AML-193 (cell line): ENCODE measurements at places on chromosomes 2 and 18.

DNA sequence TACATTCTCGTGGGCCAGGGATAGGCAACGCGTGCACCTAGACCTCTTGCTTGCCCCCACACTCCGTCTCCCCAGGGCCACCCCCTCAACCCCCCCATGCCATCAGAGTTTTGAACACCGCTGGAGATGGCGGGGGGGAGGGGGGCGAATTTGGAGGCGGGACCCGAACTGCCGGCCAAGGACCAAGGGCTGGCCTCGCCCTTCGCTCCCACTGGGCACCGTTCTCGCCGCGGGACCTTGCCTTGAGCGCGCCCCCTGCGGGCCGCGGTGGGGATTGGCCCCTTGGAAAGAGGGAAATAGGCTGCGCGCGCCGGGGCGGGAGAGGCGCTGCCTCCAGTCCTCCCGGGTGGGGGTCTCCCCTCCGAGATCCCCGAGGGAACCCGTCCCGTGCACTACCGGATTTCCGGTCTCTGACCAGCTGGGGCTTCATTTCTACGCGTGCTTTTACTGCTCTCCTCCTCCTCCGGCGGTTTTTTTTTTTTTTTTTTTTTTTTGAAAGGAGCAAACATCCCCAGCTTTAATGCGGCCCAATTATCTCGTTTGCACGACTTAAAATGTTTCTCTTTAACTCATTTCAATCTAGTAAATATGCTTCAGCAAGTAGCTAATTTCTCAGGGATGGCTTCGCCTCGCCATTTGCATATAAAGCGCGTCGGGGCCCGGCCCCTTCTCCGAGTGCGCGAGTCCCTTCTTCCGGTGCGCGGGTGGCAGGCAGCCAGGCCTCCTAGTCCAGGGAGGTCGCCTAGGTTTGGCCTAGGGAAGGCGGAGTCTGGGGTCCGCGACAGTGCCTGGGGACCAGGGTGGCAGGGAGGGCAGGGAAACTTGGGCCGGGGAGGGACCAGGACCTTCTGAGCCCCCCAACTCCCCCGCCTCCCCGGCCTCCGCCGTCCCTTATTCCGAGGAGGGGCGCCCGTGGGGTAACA is 10.0 kb upstream of the GBX2 start:
- DNase-seq: no peak

DNA sequence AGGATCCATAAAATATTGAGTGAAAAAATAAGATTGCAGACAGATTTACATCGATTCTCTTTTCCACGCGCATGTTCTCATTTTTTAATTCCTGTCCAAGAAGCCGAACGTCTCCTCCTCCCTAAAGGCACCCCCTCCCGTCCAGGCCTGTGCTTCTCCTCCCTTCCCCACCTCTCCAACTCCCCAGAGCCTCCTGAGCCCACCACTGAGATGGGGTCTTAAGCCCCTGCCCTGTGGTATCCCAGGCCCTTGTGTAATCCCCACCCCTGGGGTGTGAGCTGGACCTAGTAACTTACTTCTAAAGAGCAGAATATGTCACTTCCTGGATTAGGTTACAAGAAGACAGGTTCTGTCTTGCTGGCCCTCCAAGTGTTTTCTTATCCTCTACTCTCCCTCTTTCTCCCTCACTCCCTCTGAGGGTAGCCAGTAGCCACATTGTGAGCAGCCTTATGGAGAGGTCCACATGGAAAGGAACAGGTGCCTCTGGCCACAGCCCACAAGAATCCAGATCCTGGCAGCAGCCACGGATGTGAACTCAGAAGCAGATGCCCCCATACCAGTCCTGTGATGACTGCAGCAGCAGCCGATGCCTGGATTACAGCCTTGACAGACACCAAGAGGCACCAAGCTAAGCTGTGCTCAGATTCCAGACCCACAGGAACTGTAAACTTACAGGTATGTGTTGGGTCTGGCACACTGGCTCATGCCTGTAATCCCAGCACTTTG is 39.6 kb upstream of the OTOS start:
- no peak for DNase-seq

GRCh38 chr2:207035875-207036274 is 96.6 kb downstream of the CPO start:
- no peak for DNase-seq

GRCh38 chr18:24534271-24534670 is 73.8 kb downstream of the HRH4 start:
- no peak for DNase-seq

GRCh38 chr18:78798402-78799175 is 181.0 kb upstream of the SALL3 start:
- DNase-seq: no peak
